C1 segment of cervical spinal cord (tissue), 14 donors: ENCODE measurements at places on chromosomes 11 and 22.

- DNase-seq: no peak
These were observed 47.7 kb upstream of the SYT7 start for GRCh38 chr11:61628662-61628970.

DNA sequence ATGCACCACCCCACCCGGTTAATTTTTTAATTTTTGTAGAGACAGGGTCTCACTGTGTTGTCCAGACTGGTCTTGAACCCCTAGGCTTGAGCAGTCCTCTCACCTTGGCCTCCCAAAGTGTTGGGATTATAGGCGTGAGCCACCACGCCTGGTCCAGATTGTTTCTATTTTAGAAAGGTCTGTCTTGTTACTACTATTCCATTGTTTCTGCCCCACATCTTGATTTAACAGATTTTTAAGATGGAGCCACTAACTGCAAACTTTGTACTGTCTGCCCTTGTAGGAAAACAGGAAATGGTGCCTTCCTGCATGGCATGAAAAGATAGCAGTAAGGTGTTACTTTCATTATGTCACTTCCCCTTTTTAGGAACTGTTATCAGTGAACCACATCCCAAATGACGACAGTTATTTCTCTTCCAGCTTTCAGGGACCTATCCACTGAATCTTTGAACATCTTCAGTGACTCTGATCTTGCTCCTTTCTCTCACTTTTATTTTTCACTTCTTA, 23.2 kb downstream of the TAF1D start:
- DNase-seq: no peak

DNA sequence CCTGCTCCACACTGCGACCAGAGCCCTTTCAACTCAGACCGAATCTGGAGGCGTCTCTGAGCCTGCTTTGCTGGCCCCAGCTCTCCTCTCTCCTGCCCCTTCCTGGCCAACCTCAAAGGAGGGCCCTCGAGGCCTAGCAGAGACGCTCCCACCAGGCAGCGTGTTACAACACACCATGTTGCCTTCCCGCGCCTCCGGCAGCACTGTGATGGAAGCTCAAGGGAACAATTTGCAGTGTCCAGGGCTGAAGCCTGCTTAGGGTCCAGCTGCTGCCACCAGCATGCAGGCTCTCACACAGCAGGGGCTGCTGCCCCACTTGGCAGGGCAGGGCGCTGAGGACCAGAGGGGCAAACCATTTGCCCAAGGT, 18.4 kb downstream of the LINC01488 start:
- DNase-seq: no peak

DNA sequence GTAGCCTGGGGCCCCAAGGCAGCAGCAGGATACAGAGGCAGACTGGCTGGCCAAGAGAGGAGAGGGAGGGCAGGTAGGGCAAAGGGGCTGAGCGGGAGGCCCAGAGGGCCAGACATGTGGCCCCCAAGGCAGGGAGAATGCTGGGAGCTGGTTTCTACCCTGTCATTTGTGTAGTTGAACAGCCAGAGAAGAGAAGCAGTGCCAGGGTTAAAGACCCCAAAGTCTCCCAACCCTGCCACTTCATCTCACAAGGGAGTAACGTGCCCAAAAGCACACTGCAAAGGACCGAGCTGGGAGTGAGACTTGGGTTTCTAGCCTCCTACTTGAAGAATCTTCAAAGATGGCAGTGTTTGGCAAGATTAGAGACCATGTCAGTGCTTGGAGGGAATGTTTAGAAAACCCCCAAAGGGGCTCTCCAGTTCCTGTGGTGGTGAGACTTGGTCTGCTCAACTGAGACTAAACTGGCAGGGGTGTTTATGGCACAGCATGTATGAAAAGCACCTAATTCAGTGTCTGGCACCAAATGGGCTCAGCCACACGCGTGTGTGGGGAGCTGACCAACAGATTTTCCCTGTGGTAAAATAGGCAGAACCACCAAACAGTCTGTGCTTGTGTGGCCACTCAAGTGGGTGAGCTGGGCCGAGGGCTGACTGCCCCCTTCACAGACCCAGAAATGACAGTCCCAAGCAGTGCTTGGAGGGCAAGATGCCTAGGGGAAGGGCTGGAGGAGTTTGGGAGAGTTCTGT, 68.2 kb upstream of the CLTCL1 start:
- DNase-seq: no peak

DNA sequence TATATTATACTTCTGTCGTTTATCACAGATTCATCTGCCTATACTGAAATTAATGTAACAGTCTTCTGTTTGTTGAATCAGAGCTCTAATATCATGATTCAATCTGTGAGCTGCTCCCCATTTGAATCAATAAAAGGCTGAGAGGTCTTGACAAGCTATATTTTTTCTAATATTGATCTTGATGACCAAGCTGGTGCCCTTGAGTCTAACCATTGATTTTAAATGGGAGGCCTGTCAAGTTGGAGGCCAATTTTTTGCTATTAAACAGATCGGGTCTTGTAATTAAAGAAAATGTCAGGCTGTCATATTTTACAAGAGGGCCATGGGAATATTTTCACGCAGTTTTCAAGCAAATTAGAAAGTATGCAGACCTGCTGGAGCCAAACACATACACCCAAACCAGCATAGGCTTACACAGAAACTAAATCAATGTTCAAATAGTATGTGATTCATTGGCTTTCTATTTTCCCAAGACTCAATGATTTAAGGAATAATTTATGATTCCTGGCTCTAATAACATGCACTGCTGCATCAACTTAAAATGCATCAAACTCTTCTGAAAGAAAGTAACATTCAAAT, 286.9 kb downstream of the CNTN5 start:
- DNase-seq: no peak
